ENCODE measurements at places on chromosomes 4 and X. TPM values are rescaled to one million over a fixed set of nuclear protein-coding genes. Genes with fewer than 3 reads are reported as not detected.
A peak's percentile ranks its signal among the peaks of the same experiment; 100 is the strongest.

PWWP3B gene
- not detected for polyA plus RNA-seq

AMBN gene
- polyA plus RNA-seq, result not detected

RPGR gene
- 5.8 TPM for polyA plus RNA-seq

PLXNB3 gene
- polyA plus RNA-seq, result 0.11 TPM

GYPE gene
- 0.75 TPM for polyA plus RNA-seq

ADAM29 gene
- polyA plus RNA-seq, result 0.20 TPM

GRCh38 chrX:119948381-119948780 is 4.8 kb upstream of the NKAP start:
- no peak for DNase-seq
- H3K36me3 ChIP-seq, result no peaks in the 10 kb centered on the region
- no peak overlapping the region for H3K4me3 ChIP-seq
- no peaks in the 10 kb centered on the region for H3K4me1 ChIP-seq
- no peaks in the 10 kb centered on the region for H3K27me3 ChIP-seq
- no peak overlapping the region for H3K27ac ChIP-seq

GRCh38 chr4:162849937-162850336 is 316.8 kb downstream of the NAF1 start:
- H3K4me1 ChIP-seq, result no peaks in the 10 kb centered on the region
- no peak overlapping the region for H3K27ac ChIP-seq
- H3K36me3 ChIP-seq, result no peaks in the 10 kb centered on the region
- no peaks in the 10 kb centered on the region for H3K27me3 ChIP-seq

GRCh38 chr4:74335341-74336021 is 27.2 kb downstream of the EPGN start:
- peak; percentile 21 for DNase-seq
- no peak overlapping the region for H3K27ac ChIP-seq
- no peaks in the 10 kb centered on the region for H3K36me3 ChIP-seq
- no peaks in the 10 kb centered on the region for H3K27me3 ChIP-seq
- no peak overlapping the region for H3K4me3 ChIP-seq

DNA sequence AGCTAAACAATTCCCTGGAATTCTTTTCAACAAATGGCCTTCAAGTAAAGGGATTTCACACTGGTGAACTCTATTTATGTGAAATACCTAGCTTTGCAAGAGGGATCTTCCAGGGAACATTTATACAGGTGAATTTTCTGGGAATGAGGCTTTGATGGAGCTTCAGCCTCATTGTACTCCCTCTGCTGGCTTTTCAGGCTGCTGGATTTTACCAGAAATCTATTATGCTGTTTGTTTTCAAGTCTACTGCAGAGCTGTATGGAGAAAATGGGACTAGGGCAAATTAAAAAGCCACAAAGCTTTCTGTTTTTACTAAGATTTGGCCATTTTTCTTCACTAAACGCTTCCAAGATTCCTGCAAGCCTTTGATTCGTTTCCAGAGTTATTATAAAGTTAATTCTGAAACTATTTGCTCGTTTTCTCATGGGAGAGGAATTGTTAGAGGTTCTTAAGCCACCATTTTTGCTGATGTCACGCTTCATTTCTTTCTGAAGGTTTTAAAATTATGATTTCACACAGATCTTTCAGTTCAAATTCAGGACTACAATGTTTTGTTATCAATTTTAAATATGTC is 31.6 kb downstream of the KDM6A start:
- no peak for DNase-seq
- H3K36me3 ChIP-seq, result no peaks in the 10 kb centered on the region
- peak overlapping the region; percentile 53 for H3K4me3 ChIP-seq
- peak overlapping the region; percentile 73 for H3K27ac ChIP-seq

- no peak overlapping the region for H3K4me3 ChIP-seq
- no peak for DNase-seq
- no peak overlapping the region for H3K27ac ChIP-seq
Measured at GRCh38 chrX:136608295-136608933, 39.5 kb upstream of the CD40LG start.

- H3K4me3 ChIP-seq, result no peak overlapping the region
- H3K27ac ChIP-seq, result no peak overlapping the region
- H3K4me1 ChIP-seq, result no peaks in the 10 kb centered on the region
- H3K36me3 ChIP-seq, result no peaks in the 10 kb centered on the region
- no peak for DNase-seq
- no peaks in the 10 kb centered on the region for H3K27me3 ChIP-seq
Measured at GRCh38 chr4:165308166-165308565, 19.3 kb upstream of the MSMO1 start.

DNA sequence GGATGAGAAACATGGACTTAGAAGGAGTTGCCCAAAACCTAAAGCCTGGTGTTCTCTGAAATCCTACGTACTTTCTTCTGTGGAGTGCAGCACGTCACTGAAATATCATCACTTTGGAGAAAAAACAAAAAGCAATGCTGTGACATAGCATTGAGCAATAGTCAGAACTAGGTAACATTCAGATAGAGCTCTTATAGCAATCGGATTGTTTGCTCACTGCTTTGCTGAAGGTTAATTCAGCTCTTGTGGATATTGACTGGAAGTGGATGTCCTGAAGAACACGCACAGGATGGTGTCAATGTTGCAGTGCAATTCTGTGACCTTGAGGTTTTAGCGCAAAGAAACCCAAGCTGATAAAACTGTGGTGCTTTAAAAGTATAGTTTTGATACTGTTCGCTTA is 114.2 kb upstream of the GRXCR1 start:
- H3K4me1 ChIP-seq, result no peaks in the 10 kb centered on the region
- no peak overlapping the region for H3K27ac ChIP-seq
- no peaks in the 10 kb centered on the region for H3K27me3 ChIP-seq
- no peak for DNase-seq
- no peaks in the 10 kb centered on the region for H3K36me3 ChIP-seq

DNA sequence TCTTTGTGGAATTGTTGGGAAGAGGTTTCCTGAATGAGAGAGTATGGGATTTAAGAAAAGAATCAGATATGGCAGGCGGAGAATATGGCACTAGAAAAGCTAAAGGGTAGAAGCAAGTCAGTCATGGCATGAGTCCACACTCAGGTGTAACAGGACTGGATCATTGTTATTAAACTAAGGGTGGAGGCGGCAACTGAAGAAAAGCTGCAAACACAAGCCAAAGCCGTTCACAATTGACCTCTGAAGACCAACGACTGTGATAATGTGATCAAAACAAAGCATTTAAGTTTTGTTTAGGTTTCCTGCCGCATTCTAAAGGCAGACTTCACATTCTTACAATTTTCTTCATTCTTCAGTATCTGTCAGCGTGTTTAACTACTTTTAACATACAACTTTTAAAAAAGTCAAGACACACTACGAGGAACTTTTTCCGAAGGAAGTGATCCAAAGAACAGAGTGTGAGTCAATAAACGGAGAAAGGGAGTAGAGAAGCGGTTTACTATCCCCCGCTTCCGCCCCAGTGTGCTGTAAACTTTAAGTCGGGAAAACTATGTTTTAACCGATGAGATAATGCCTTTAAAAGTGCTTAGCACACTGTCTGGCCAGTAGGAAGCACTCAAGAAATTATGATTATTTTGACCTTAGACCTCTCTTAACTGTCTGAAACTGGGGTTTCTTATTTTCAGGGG is 909 bp upstream of the SLAIN2 start:
- no peaks in the 10 kb centered on the region for H3K36me3 ChIP-seq
- H3K27ac ChIP-seq, result peak overlapping the region; percentile 88
- H3K4me1 ChIP-seq, result no peaks in the 10 kb centered on the region

GRCh38 chr4:67779631-67780030 is 25.4 kb upstream of the GNRHR start:
- no peak overlapping the region for H3K27ac ChIP-seq
- no peaks in the 10 kb centered on the region for H3K4me1 ChIP-seq
- no peak for DNase-seq

GRCh38 chrX:130262231-130262630 is 6.5 kb downstream of the ZNF280C start:
- no peaks in the 10 kb centered on the region for H3K36me3 ChIP-seq
- H3K4me3 ChIP-seq, result no peak overlapping the region
- no peak overlapping the region for H3K27ac ChIP-seq
- no peak for DNase-seq
- H3K4me1 ChIP-seq, result no peaks in the 10 kb centered on the region
- H3K27me3 ChIP-seq, result no peaks in the 10 kb centered on the region

GRCh38 chr4:97185233-97185632 is 958.0 kb downstream of the STPG2 start:
- no peak for DNase-seq
- no peaks in the 10 kb centered on the region for H3K27me3 ChIP-seq
- H3K27ac ChIP-seq, result no peak overlapping the region

DNA sequence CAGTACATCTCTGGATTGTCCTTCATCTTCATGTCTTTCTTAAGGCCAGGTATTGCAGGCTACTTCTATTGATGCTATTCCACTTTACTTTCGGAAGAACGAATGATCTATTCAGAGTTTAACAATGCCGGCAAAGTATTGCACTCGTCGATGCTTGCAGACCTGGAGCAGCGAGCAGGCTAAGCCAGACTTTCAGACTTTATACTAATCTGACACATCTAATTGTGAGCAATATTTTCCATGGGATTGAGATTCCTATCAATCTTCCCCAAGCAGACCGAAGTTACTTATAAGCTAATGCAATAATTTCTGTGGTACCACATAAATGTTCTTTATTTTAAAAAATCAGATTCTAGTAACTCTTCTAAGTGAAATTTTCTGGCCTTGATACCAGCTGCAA is 1.6 kb downstream of the EMCN start:
- no peaks in the 10 kb centered on the region for H3K27me3 ChIP-seq
- H3K36me3 ChIP-seq, result no peaks in the 10 kb centered on the region
- no peaks in the 10 kb centered on the region for H3K4me1 ChIP-seq
- H3K4me3 ChIP-seq, result no peak overlapping the region
- DNase-seq, result no peak

GRCh38 chrX:69022430-69022829 is 142.8 kb downstream of the PJA1 start:
- no peaks in the 10 kb centered on the region for H3K36me3 ChIP-seq
- peaks cover 7% of the 10 kb centered on the region for H3K4me1 ChIP-seq
- no peak overlapping the region for H3K27ac ChIP-seq
- H3K4me3 ChIP-seq, result no peak overlapping the region

- no peak for DNase-seq
- H3K4me3 ChIP-seq, result no peak overlapping the region
- H3K36me3 ChIP-seq, result no peaks in the 10 kb centered on the region
- no peaks in the 10 kb centered on the region for H3K4me1 ChIP-seq
Measured at GRCh38 chrX:86806786-86807185, 658.5 kb downstream of the DACH2 start.

GRCh38 chr4:102500352-102500695 is 835 bp upstream of the NFKB1 start:
- peaks cover 3% of the 10 kb centered on the region for H3K4me1 ChIP-seq
- peak overlapping the region; percentile 66 for H3K4me3 ChIP-seq
- H3K27me3 ChIP-seq, result no peaks in the 10 kb centered on the region
- DNase-seq, result no peak
- peak overlapping the region; percentile 97 for H3K27ac ChIP-seq

Data from GM12878 (cell line).